ENCODE measurements at places on chromosomes 7 and 10.
A peak's percentile ranks its signal among the peaks of the same experiment; 100 is the strongest.

- no peak for DNase-seq
Measured at GRCh38 chr10:32308027-32308603, 38.8 kb downstream of the EPC1 start.

GRCh38 chr7:55996856-55997500 lies 32.6 kb downstream of the NIPSNAP2 start:
- no peak for DNase-seq

DNA sequence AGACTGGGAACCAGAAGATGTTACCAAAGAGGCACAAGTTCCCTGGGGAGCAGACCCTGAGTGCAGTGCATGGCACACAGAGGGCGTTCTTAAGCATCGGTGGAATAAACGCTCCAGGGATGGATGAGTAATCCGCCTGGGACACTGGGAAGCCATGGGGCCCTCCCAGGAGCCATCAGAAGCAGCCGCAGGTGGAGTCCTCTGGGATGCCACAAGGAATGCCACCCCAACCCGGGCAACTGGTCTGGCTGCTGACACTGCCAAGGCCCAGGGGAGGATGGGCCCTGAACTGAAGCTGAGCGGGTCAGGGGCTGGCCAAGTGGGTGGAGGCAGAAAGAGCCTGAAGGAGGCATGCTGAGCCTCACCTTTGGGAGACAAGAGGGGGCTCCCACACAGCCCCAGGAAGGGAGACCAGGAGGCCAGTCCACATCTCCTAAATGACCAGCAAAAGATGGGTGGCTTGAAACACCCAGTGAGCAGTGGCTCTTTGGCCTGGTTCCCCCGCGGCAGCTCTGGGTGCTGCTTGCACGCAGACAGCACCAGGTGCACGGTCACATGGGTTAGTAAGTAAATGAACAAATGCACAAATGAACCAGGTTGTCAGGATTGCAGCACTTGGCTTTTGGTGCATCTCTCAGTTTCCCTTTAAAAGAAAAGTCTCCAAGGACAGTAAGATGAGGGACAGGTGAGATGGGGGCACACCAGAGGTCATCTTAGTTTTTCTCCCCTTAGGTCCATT lies 141.3 kb upstream of the ZMIZ1 start:
- no peak for DNase-seq

DNA sequence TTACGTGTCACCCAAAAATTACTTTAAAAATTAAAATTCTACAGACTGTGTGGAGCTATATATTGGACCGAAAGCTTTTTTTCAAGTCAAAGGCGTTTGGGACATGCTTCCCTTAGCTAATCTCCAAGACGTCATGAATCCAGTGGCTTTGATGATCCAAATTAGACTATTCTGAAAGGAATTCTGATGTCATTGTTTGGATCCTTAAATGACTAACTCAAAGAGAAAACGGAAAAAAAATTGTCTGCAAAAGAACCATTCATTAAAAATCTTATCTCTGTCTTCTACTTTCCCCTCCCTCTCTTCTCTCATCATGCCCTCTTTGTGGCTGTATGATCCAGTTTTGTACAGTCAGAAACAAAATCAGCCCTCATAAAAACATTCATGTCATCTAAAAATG lies 161.8 kb downstream of the ETV1 start:
- DNase-seq: no peak

GRCh38 chr10:32073659-32074058 lies 17.4 kb upstream of the KIF5B start:
- no peak for DNase-seq

- no peak for DNase-seq
Measured at GRCh38 chr7:158246272-158246959, 341.2 kb downstream of the PTPRN2 start.

- DNase-seq: no peak
Measured at GRCh38 chr10:79197558-79197957, 128.8 kb downstream of the ZMIZ1 start.

DNA sequence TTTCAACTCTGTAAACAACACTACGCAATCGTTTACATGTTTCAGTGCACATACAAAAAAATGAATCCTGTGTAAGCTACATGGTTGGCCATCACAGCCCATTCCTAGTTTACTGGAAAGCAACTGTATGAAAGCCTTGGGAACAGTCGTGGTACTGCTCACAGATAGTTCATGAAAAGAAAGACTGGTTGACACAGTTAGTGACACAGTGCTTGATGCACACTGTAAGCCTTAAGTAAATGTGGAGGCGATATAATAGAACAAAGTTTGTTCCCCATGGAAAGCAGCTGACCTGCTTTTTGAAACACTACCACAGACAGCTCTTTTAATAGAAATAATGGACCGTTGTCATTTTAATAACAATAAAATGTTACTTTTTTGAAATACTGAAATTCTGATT lies 5.1 kb downstream of the CACNA2D1 start:
- no peak for DNase-seq

- no peak for DNase-seq
Measured at GRCh38 chr10:124798781-124799180, 2.8 kb upstream of the ABRAXAS2 start.

DNA sequence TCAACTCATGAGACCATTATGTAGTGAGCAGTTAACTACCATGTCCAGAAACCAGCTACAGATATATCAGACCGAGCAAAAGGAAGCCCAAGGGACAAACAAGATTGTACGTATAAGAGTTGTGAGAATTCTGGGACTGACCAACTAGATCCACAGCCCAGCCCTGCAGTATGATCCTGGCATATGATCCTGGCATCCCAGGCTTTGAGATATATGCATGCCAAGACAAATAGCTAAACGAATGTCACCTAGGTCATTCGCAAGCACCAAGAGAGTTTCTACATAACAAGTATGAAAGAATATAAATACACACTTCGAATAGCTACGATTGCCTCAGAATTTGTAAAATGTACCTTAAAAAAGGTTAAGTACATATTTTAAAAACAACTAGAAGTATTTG lies 56.4 kb upstream of the PMPCB start:
- no peak for DNase-seq

- no peak for DNase-seq
Measured at GRCh38 chr7:102991540-102992214, 78.9 kb downstream of the LRRC17 start.

GRCh38 chr10:65423043-65423442 lies 1502.8 kb upstream of the LRRTM3 start:
- DNase-seq: no peak

- DNase-seq: peak; percentile 40
Measured at GRCh38 chr10:23702977-23703414, 264.1 kb downstream of the OTUD1 start.

DNA sequence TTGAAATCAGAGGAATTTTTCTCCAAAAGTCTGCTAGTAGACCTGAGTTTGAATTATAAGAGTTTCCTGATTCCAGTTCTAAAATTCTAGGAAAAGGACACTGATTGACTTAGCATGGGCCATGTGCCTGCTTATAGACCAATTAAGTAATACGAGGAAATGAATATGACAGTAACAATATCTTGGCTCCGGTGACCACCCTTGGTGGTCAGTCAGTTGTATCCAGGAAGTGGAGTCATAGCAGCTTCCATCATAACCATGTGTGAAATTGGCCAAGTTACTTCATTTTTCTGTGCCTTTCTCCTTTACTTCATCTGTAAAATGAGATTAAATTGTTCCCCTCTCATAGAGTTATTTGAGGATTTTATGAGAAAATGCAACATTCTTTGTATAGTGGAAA lies 66.9 kb downstream of the MTPAP start:
- DNase-seq: no peak

GRCh38 chr10:119198438-119198837 lies 8.9 kb upstream of the GRK5 start:
- DNase-seq: peak; percentile 40

- DNase-seq: no peak
Measured at GRCh38 chr10:123496996-123497660, 169.0 kb upstream of the GPR26 start.

- DNase-seq: no peak
Measured at GRCh38 chr10:72344932-72345331, 9.8 kb downstream of the DNAJB12 start.

- no peak for DNase-seq
Measured at GRCh38 chr7:139772115-139772514, 5.7 kb downstream of the HIPK2 start.

GRCh38 chr10:80493522-80494051 lies 39.5 kb downstream of the TSPAN14 start:
- peak; percentile 39 for DNase-seq

DNA sequence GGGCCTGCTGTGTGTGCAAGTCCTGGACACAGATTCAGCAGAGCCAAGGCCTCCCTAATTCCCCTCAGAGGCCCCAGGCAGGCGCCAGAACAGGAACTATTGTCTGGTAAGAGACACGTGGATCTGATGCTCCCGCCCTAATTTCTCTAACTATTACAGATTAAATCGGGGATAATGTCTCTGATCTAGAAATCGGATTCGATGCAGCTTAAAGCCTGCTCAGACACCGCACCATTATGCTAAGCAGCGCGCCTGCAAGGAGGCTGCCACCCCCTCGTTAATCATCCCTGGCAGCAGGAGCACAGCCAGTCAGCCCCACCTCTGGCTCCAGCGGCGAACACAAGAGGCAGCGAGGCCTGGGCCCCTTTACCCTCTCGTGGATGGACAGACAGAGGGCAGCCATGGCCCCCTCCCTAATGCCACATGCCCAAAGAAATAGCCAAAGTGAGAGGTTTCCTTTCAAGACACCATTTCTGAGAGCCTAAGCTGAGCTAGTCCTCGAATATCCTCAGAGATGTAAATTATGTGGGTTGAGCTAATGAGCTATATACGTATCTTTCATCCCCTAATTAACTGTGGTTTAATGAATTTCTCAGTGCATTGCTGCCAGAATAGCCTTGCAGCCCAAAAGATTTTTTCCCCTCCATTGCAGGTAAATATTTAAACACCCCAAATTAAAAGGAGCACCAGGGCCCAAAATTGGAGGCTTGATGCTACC lies 122.1 kb downstream of the GRID1 start:
- DNase-seq: no peak

DNA sequence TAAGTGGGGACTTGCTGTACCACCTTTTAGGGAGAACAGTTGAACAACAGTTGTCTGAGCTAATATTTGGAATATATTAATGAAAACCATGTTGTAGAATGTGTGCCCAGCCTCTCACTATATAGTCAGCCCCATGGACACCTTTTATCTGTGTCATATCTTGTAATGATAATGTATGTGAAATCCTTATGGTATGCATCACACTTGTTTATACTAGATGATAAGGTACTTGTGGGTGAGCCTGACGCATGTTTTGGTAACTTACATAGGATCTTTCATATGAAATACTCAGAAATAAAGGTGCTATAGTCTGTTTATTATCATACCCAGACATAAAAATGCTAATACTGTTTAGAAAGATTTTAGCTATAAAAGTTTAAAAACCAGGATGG lies 32.8 kb downstream of the CAMK1D start:
- no peak for DNase-seq

- DNase-seq: no peak
Measured at GRCh38 chr10:102650655-102651454, 6.6 kb downstream of the TRIM8 start.

- peak; percentile 15 for DNase-seq
Measured at GRCh38 chr10:58152673-58153263, 114.9 kb downstream of the IPMK start.

DNA sequence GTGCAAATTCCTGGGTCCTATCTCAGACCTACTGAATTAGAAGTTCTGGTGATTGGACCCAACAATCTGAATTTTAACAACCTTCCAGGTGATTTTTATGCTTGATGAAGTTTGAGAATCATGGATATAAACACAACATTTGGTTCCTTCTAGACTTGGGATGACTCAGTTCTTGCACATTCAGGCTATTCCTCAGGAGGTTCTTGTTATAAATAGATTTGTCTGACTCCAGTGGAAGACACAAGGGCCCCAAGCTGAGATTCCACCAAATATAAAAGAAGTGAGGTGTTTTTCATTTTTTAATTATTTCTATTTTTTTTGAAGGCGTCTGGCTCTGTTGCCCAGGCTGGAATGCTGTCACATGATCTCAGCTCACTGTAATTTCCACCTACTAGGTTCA lies 9.4 kb upstream of the TAS2R16 start:
- no peak for DNase-seq

DNA sequence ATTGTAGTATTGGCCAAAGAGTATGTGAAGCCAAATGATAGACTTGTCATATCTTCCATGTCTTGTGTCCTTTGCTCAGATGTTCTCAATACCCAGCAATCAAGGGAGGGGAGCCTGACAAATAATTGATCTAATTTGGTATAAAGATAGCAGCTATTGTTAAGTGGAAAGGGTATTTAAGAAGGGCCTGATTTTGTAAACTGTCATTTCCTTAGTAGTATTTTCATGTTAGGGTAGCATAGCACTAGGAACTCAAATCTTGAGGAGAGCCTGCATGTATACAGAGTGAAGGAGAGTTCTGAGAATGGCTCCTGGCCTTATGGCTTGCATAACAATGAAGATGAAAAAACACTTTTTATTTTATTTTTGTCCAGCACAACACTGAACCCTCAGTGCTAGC lies 53.1 kb downstream of the GNAI1 start:
- DNase-seq: no peak

GRCh38 chr10:29688230-29688661 lies 53.5 kb upstream of the SVIL start:
- no peak for DNase-seq

- no peak for DNase-seq
Measured at GRCh38 chr7:23431702-23432199, 38.5 kb downstream of the IGF2BP3 start.

- DNase-seq: no peak
Measured at GRCh38 chr7:99195867-99196266, 12.0 kb downstream of the KPNA7 start.

- DNase-seq: no peak
Measured at GRCh38 chr10:62590306-62590705, 214.2 kb upstream of the ADO start.

DNA sequence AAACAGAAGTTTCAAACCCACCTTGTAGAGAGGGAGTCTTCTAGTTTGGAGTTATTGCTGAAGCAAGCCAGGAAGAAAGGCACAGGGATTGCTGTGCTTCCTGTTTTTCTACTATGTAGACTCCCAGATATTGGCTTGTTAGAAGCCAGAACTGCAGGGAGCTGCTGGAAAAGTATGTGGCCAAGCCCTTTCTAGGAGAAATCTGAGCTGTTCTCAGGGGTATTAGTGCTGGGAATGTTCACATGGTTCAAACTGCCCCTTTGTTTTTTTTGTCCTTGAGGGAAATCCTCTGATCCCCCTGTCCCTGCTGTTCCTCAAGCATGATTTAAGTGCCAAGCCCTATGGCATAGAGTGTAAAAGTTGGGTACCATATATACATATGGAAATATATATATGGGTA lies 184.0 kb downstream of the CCDC7 start:
- no peak for DNase-seq

DNA sequence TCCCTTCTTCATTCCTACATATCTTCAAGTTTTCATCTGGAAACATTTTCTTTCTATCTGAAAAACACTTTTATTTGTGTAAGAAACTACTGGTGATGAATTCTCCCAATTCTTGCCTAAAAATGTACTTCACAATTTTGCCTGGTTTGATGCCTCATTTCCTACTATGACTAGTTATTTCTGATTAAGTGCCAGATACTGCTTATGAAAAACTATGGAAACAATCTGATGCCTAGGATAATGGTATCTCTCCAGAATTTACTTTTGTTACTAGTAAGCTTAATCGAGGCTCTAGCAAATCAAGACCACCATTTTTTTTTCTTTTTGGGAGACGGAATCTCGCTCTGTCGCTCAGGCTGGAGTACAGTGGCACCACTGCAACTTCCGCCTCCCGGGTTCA lies 31.3 kb downstream of the CACUL1 start:
- no peak for DNase-seq

GRCh38 chr10:79984851-79985250 lies 35.9 kb upstream of the SFTPD start:
- no peak for DNase-seq
